ENCODE measurements at places on chromosomes 1 and 21. TPM values are rescaled to one million over a fixed set of nuclear protein-coding genes. Genes with fewer than 3 reads are reported as not detected.

GRCh38 chr1:88685259-88685620, 1.2 kb downstream of the PKN2 start:
- peaks cover 27% of the 10 kb centered on the region for H3K4me1 ChIP-seq
- peak overlapping the region; percentile 86 for H3K27ac ChIP-seq
- peak overlapping the region; percentile 69 for H3K4me3 ChIP-seq
- no peaks in the 10 kb centered on the region for H3K36me3 ChIP-seq
- no peak for DNase-seq

DNA sequence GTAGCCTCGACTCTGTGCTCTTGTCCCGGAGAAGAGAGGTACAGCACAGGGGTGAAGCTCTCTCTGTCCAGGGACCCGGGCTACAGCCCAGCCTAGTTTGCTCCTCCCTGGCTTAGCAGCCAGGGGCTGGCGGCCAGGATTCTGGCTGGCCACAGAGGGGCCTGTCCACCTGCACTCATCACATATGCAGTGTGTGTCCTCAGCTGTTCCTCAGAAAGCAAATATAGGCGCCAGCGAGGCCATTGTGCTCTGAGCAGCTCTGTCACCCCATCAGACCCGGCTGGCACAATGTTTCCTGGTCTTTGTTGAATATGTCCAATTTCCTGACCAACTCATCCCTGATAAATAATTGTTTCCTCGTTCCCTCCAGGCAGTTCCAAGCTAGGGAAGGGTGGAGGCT, 28.5 kb downstream of the KCND3 start:
- no peaks in the 10 kb centered on the region for H3K4me1 ChIP-seq
- no peaks in the 10 kb centered on the region for H3K27me3 ChIP-seq
- no peak overlapping the region for H3K4me3 ChIP-seq
- no peak for DNase-seq

GRCh38 chr1:231581859-231582258, 44.7 kb upstream of the DISC1 start:
- DNase-seq = no peak
- H3K27ac ChIP-seq = no peak overlapping the region
- H3K4me1 ChIP-seq = no peaks in the 10 kb centered on the region
- no peak overlapping the region for H3K4me3 ChIP-seq
- H3K36me3 ChIP-seq = no peaks in the 10 kb centered on the region

The UMODL1 gene
- 0.07 TPM for total RNA-seq

GRCh38 chr1:156912861-156913808, 7.3 kb upstream of the LRRC71 start:
- peak overlapping the region; percentile 79 for H3K27ac ChIP-seq
- no peak overlapping the region for H3K4me3 ChIP-seq
- H3K4me1 ChIP-seq = no peaks in the 10 kb centered on the region

GRCh38 chr1:36486439-36487335, 4.0 kb upstream of the CSF3R start:
- no peak overlapping the region for H3K27ac ChIP-seq
- H3K36me3 ChIP-seq = no peaks in the 10 kb centered on the region
- no peak for DNase-seq
- no peaks in the 10 kb centered on the region for H3K27me3 ChIP-seq

DNA sequence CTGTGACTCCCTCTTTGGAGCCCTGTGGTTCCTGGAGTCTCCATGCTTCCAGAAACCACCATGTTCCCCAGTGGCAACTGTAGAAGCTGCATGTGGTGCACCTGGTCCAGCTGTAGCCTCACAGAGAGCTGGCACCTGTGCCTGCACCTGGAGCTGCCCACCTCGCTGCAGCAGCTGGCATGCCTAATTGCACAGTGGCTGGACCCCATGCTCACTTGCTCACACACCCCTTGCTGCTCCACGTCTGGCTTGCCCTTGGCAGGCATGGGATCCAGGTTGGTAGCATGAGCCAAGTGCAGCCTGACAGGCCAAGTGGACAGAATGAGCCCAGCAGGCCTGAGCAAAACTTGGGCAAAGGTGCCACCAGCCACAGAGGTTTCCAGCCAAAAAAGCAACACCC, 680.1 kb downstream of the MATN1 start:
- no peak overlapping the region for H3K27ac ChIP-seq
- no peaks in the 10 kb centered on the region for H3K36me3 ChIP-seq
- no peak overlapping the region for H3K4me3 ChIP-seq

GRCh38 chr1:54813485-54814125, 12.5 kb upstream of the TTC22 start:
- H3K4me1 ChIP-seq = peaks cover 4% of the 10 kb centered on the region
- no peaks in the 10 kb centered on the region for H3K36me3 ChIP-seq
- DNase-seq = no peak
- no peak overlapping the region for H3K4me3 ChIP-seq

- H3K4me1 ChIP-seq = no peaks in the 10 kb centered on the region
- H3K4me3 ChIP-seq = no peak overlapping the region
- H3K36me3 ChIP-seq = no peaks in the 10 kb centered on the region
- peak overlapping the region; percentile 17 for H3K27ac ChIP-seq
Observed at GRCh38 chr1:167924102-167924501, 10.2 kb upstream of the ADCY10 start.

The AGT gene
- total RNA-seq = not detected

GRCh38 chr21:29382030-29382654, 83.4 kb downstream of the BACH1 start:
- H3K4me1 ChIP-seq = no peaks in the 10 kb centered on the region
- no peaks in the 10 kb centered on the region for H3K36me3 ChIP-seq
- H3K27me3 ChIP-seq = no peaks in the 10 kb centered on the region
- H3K4me3 ChIP-seq = no peak overlapping the region
- DNase-seq = no peak

DNA sequence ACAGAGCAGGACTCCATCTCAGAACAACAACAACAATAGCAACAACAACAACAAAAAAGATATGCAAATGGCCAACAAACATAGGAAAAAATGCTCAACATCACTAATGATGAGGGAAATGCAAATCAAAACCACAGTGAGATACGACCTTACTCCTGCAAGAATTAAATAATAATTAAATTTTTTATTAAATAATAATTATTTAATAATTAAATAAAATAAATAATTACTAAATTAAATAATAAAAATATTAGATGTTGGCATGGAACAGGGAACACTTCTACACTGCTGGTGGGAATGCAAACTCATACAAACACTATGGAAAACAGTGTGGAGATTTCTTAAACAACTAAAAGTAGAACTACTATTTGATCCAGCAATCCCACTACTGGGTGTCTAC, 1022.3 kb upstream of the B3GALT2 start:
- no peak overlapping the region for H3K27ac ChIP-seq
- H3K4me3 ChIP-seq = no peak overlapping the region
- no peaks in the 10 kb centered on the region for H3K27me3 ChIP-seq

The MRAP gene
- total RNA-seq = not detected

The CRB1 gene
- not detected for total RNA-seq

The CNR2 gene
- 0.20 TPM for total RNA-seq

DNA sequence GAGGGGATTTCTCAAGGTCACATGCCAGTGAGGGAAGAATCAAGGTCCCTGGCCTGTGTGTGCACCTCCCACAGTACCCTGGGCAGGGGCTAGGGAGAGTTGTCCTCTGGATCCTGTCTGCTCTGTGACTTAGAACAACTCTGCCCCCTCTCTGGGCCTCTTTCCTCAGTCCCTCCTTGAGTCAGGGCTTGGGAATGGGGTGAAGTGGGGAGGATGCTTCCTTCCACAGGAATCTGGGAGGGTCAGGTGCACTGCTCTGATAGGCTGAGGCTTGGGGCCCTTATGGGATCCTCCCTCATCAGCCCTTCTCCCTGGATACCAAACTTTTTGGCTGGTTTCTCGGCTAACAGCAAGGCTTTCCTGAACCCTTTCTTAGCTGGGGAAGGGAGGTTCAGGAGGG, 2.5 kb downstream of the TRNP1 start:
- no peaks in the 10 kb centered on the region for H3K36me3 ChIP-seq
- peaks cover 33% of the 10 kb centered on the region for H3K27me3 ChIP-seq
- H3K4me3 ChIP-seq = no peak overlapping the region
- DNase-seq = no peak
- H3K27ac ChIP-seq = no peak overlapping the region

GRCh38 chr1:109249654-109250401, 489 bp downstream of the CELSR2 start:
- peak overlapping the region; percentile 37 for H3K4me3 ChIP-seq
- H3K4me1 ChIP-seq = peaks cover 6% of the 10 kb centered on the region
- no peak for DNase-seq
- no peaks in the 10 kb centered on the region for H3K27me3 ChIP-seq

DNA sequence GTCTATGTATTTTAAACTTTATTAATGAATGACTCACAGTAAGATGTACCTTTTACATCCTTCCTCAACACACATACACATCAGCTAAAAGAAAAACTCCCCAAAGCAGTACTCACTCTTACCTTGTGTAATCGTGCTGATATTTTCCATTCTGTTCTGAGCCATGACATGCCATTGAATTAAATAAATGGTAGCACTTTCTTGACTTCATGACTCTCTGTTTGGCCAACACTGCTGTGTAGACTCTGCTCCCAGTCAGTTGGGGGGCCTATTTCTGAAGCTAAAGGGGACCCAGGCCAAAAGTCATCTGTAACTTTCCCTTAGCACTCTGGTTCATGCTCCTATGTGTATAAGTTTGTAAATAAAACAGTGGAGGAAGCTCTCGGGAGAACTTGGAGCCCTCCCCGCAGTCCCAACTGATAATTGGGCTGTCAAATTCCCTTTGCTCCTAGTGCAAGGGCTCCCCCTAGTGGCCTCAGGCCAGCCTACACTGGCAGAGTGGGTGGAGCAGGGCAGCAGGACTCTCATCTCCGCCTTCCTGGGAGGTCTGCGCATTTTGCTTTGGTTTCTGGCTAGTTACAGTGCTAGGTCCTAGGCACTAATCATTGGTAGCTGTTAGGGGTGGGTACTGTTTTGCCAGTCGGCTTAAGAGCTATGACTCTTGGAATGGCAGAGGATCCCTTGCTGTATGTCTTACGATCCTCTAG, 1.7 kb upstream of the FYB2 start:
- H3K4me3 ChIP-seq = no peak overlapping the region
- no peaks in the 10 kb centered on the region for H3K36me3 ChIP-seq
- no peak overlapping the region for H3K27ac ChIP-seq
- peak; percentile 55 for DNase-seq
- H3K27me3 ChIP-seq = no peaks in the 10 kb centered on the region

GRCh38 chr1:151553659-151554058, 13.6 kb downstream of the TUFT1 start:
- H3K27ac ChIP-seq = no peak overlapping the region
- no peaks in the 10 kb centered on the region for H3K27me3 ChIP-seq
- DNase-seq = no peak
- no peaks in the 10 kb centered on the region for H3K36me3 ChIP-seq

The AMIGO1 gene
- 4.9 TPM for total RNA-seq

DNA sequence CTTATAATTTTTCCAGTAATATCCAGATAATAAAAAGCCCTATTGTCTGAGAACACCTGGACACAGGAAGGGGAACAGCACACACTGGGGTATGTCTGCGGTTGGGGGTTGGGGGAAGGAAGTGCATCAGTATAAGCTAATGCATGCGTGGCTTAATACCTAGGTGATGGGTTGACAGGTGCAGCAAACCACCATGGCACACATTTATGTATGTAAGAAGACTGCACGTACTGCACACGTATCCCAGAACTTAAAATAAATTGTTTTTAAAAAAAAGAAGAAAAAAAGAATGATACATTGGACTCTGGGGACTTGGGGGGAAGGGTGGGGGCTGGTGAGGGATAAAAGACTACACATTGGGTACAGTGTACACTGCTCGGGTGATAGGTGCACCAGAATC, 144.9 kb upstream of the C1orf174 start:
- H3K36me3 ChIP-seq = no peaks in the 10 kb centered on the region
- no peak overlapping the region for H3K4me3 ChIP-seq
- no peaks in the 10 kb centered on the region for H3K4me1 ChIP-seq
- H3K27me3 ChIP-seq = no peaks in the 10 kb centered on the region
- no peak overlapping the region for H3K27ac ChIP-seq

The TNFRSF8 gene
- 1.9 TPM for total RNA-seq
